Esophagus squamous epithelium (tissue), 5 donors: ENCODE measurements at places on chromosomes 6 and 20.

DNA sequence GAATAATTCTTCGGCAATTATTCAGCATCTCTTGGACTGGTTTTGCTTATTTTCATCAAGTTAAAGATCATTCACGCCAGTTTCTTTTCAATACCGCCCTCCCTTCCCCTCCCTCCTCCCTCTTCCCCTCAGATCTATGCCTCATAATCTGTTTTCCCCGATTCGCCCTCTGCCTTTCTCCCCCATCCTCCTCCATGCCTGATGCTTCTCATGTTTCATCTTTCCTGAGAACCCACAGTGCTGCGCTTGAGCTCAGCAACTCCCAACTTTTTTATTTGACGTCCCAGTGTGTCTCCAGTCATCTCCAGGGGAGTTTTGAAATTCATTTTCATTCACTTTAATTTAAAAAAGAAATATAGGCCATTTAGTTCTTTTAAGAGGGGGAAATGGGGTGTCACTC, 142.7 kb downstream of the PTPRT start:
- no peak for DNase-seq

GRCh38 chr20:19210391-19211155, 1.9 kb upstream of the SLC24A3 start:
- no peak for DNase-seq

DNA sequence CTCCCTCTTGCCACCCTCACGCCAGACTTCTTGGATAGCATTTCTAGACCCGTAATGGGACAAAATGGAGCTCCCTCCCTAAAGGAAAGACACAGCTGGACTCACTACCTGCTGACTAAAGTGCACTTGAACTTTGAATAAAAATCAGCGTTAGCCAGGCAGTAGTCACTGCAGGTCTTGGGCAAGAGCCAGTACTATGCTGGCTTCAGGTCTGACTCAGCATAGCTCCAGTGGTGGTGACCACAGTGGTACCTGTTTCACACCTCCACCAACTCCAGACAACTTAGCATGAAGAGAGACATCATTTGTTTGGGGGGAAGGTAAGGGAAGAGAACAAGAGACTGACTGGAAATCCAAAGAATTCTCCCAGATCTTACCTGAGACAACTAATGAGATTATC, 906.8 kb downstream of the GRIK2 start:
- no peak for DNase-seq

GRCh38 chr6:70289299-70289698, 13.6 kb downstream of the COL9A1 start:
- DNase-seq = no peak

DNA sequence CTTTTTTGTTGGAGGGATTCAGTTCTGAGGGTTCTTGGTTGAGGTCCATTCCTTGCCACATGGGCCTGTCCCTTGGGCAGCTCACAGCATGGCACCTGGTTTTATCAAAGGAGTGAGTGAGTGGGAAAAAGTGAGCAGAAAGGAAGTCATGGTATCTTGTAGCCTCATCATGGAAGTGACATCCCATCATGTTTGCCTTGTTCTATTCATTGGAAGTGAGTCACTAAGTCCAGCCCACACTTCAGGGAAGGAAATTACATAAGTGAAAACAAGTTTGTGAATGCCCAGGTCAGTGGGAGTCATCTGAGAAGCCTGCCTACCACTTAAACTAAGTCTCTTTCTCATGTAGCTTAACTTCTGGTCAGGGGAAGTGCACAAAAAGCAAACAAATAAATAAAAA, 32.8 kb upstream of the ZNFX1 start:
- no peak for DNase-seq

- DNase-seq = no peak
Observed at GRCh38 chr20:9627219-9627618, 112.8 kb downstream of the LAMP5 start.

DNA sequence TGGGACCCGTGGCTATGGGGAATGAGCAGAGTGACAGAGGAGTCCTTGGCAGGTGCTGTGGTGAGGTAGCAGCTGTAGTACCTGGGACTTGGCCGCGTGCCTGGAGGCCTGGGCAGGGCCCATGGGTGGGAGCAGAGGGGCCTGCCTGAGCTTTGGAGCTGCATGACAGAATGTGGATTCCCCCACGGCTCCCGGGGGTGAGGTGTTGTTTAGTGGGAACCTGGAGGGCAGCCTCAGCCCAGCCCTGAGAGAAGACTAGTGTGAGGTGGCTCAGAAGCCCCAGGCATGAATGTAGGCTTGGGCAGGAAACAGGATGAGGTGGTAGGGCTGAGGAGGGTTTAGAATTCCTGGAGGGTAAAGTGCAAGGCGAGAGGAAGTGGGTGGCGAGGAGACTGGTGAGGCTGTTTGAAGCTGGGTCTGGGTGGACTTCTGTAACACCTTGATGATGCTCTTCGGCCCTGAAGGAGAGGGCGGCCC, 86.5 kb upstream of the SCP2D1 start:
- no peak for DNase-seq

- no peak for DNase-seq
Observed at GRCh38 chr20:49165611-49166010, 22.5 kb downstream of the STAU1 start.

- DNase-seq = no peak
Observed at GRCh38 chr6:21827425-21828202, 234.1 kb downstream of the SOX4 start.

DNA sequence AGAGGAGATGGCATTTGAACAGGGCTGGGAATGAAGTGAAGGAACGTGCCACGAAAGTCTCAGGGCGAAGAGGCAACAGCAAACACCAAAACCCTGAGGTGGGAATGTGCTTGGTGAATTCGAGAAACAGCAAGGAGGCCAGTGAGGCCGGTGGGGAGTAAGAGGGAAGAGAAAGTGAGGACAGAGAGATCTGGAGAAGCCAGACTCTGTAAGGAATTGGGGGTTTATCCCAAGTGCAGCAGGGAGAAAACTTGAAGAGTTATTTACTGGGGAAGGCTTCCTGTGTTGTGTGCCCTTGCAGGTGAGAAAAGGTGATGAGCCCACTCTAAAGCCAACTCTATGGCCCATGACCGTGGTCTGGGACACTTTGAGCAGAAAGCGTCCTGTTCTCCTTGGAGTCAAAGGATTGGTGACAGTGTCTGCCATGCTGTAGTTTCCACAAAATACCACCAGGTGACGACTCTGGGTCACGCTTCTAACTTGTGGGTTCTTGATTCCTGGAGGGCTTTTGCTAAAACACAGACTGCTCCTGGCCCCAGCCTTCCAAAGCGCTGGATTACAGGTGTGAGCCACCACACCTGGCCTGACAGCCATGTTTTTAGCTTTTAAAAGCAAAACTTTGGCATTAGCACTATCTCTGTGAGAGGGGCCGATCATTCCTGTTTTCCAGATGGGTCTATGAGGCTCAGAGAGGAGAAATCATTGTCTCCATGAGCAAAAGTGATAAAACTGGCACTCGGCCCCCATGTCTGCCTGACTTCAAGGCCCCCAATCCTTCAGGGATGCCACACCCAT, 18.0 kb upstream of the CSNK2A1 start:
- no peak for DNase-seq

GRCh38 chr20:48166082-48166835, 381.0 kb upstream of the SULF2 start:
- no peak for DNase-seq

GRCh38 chr20:25310921-25311728, 63.2 kb downstream of the PYGB start:
- DNase-seq = no peak
